Fibroblast of the aortic adventitia (primary cell): ENCODE measurements at places on chromosomes 2 and 18.

DNA sequence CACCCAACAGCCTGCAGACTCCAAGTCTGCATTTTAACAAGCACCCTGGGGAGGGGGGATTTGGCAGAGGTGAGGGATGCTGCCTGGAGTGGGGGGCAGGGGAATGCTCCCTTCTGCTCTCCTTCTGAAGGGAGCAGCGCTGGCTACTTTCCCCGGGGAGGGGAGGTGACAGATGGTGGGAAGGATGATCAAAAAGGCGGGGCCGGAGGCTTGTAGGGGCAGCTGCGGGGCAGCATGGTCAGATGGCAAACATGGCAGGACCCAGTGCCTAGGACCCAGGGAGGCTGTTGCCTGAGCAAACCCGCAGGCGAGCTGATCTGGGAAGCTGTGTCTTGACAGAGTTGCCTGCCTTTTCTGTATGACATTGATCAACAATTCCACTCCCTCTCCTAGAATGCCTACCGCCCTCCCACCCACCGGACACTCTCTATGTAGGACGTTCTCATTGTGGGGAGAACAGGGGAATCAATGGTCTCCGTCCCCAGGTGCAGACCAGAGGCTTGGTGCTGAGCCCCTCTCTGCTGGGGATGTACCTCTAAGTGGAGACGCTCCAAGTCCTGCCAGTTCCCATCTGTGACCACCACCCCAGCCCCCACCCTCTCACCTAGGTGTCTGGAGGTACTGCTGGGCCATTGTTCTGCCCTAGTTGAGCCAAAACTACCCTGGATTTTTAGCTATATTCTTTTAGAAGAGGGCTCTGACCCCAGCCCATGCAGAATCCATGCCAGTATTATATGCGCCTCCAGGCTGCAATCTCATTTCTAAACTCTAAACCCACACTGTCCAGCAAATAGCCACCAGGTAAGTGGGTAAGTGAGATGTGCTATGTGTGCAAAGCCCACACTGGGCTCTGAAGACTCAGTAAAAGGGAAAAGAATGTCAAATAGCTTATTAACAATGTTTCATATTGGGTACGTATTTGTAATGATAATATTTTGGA is 89.7 kb upstream of the SEC11C start:
- DNase-seq: no peak

- DNase-seq: no peak
Observed at GRCh38 chr18:25915907-25916306, 174.5 kb downstream of the SS18 start.

- no peak for DNase-seq
Observed at GRCh38 chr2:201021914-201022313, 49.6 kb downstream of the HYCC2 start.

GRCh38 chr18:31819106-31819924 is 58.6 kb upstream of the SLC25A52 start:
- peak; percentile 69 for DNase-seq

GRCh38 chr2:179106342-179106675 is 56.4 kb upstream of the CCDC141 start:
- no peak for DNase-seq

DNA sequence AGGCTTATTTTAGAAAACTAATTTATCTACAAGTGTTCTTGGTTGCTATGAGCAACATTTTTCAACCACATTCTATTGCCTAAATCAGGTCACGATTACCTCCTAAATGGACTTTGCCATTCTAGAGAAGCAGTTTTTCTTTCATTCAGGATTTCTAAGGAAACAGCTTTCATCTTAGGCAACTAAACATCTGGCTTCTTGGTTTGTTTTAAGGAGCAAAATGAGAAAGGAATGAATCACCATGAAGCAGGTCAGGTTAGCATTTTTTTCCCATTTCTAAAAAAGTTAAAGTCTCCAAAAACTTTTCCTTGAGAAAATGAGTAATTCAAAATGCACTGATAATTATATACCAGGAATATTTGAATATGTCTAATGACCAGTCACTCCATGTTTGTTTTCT is 114.8 kb downstream of the GAREM1 start:
- peak; percentile 75 for DNase-seq

- no peak for DNase-seq
Observed at GRCh38 chr2:122704109-122704563, 948.7 kb downstream of the TSN start.

GRCh38 chr18:74698881-74699280 is 101.2 kb downstream of the ZNF407 start:
- DNase-seq: no peak

DNA sequence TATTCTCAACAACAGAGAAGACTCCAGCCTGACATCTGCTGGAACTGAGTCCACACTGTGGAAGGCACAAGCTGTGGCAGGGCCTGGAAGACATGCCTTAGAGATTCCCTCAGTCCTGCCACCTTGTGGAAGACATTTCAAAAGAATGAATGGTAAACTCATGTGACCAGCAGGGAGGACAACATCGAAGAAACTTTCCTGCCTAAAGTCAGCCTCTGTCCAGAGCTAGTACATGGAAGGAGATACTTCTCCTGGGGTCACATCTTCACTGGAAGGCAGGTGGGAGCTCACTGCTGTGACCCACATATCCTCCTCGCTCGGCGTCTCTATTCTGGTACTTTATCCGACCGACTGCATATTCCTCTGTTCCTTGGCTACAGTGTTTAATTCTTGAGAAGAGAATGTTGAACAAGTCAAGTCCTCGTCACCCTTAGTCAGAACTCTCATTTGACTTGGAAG is 59.5 kb downstream of the PUM2 start:
- peak; percentile 83 for DNase-seq

- no peak for DNase-seq
Observed at GRCh38 chr2:237631007-237631785, 3.8 kb downstream of the LRRFIP1 start.

GRCh38 chr18:78957140-78957539 is 22.5 kb upstream of the SALL3 start:
- DNase-seq: no peak

DNA sequence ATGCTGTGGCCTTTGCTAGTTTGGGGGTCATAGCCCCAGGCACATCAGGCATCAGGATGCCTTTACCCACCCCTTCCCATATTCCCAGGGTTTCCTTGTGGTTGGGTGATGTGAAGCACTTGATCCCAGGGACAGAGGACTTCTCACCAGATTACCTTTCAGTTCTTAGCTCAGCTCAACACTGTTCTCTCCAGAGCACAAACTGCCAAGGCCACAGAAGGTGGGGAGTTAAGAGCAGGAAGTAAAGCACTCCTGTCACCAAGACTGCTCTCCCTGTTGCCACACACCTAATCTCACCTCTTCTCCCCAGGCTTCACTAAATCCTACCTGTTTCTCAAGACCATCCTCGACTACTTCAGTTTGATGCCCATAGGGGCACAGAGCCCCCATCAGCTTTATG is 25.9 kb downstream of the FHOD3 start:
- no peak for DNase-seq
